Left ventricle myocardium superior (tissue), 1 donor: ENCODE measurements at places on chromosomes 16 and 17. TPM values are rescaled to one million over a fixed set of nuclear protein-coding genes. Genes with fewer than 3 reads are reported as not detected.

- DNase-seq: no peak
These were observed 18.7 kb upstream of the JPH3 start for GRCh38 chr16:87583453-87584131.

NOG gene
- 0.22 TPM for total RNA-seq

GRCh38 chr17:82603981-82604448 lies 44.2 kb downstream of the WDR45B start:
- DNase-seq: peak; percentile 66

DNA sequence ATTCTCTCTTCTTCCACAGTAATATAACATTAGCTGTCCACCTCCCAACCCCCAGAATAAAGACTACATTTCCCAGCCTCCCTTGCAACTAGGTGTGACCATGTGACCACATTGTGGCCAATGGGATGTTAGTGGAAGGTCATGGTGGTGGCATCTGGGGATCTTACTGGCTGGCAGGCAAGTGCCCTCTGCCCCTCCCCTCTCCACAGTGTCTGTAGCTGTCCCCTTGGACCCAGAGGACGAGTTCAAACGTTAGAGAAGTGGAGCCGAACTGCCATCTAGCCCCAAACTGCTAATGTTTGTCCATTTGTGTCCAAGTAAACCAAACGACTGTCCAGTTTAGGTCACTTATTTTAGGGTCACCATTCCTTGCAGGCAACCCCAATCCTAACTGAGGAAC lies 26.6 kb upstream of the KCNG4 start:
- peak; percentile 41 for DNase-seq

RPRML gene
- 0.32 TPM for total RNA-seq

ZNF594 gene
- total RNA-seq: 7.5 TPM

DNA sequence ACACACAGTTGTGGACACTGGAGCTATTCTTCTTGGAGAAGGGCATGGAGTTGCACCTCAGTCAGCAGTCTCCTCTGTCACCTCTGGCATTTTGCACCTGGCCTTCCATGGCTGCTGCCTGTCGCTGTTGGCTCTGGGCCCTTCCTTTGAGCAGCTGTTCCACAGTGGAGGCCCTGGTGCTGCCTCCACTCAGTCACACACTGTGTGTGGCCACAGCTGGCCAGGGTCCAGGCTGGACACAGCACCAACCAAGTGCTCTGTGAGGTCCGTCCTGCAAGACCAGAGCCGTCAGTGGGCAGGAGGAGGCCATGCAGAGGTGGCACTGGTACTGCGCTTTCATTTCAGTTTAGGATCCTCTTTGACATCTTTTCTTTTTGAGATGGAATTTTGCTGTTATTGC lies 21.6 kb upstream of the MED9 start:
- no peak for DNase-seq

GRCh38 chr17:48541036-48541576 lies 3.8 kb downstream of the HOXB2 start:
- DNase-seq: no peak

DNA sequence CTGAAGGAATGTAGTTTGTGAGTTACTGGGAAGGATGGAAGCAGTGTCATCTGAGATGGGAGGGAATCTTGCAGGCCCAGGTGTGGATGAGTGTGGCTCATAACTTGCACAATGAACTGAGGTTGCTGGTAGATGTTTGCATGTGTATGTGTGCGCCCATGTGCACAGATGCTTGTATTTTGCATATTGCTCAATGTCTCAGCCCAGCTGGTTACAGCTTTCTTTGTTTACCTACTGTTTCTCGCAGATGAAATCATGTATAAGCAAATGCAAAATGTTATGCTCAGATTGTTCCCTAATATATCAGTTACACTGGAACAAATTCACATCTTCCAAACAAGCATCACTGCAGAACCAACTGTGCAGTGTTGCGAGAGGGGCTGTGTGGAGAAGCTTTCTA lies 452.2 kb upstream of the EEF2KMT start:
- DNase-seq: no peak

PPP1R1B gene
- total RNA-seq: 0.55 TPM

DNA sequence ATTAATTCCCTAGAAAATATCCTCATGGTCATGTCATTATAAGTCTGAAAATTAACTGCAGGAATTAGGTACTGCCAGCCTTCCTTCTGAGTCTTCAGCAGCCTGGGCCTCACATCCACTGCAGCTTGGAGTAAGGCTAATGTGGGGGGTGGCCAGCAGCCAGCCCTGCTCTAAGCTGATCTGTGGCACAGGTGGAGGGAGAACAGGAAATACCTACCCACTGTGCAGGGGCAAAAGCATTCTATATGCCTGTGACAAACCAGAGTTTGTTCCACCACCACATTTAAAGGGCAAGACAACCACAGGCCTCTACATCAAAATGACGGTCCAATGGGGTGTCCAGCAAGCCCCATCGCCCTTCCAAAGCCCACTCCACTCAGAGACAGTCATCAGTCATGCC lies 9.4 kb downstream of the NPRL3 start:
- no peak for DNase-seq

- DNase-seq: no peak
These were observed 506.8 kb upstream of the SOX9 start for GRCh38 chr17:71613996-71614395.

CDRT15 gene
- total RNA-seq: not detected

DNA sequence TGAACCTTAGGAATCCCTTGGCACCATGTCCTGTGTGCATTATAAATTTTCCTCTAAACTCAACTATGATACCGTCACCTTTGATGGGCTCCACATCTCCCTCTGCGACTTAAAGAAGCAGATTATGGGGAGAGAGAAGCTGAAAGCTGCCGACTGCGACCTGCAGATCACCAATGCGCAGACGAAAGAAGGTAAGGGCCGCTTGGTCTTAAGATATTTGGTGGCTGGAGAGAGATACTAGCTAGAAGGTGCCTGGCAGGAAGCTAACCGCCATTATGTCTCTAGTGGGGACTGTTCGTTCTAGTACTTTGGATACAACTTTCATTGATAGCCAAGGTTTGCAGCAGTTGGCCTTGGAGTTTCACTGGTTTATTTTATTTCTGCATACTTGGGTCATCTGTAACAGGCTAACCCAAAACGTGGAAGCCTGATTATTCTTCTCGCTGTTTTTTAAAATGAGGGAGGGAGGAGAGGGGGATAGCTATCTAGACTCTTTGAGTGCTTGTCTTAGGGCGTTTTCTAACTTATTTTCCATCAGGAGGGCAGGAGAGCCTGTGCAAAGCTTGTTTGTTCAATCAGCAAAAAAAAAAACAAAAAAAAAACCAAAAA lies 1.3 kb downstream of the RBBP6 start:
- DNase-seq: no peak

NDRG4 gene
- 580 TPM for total RNA-seq

TMIGD1 gene
- not detected for total RNA-seq

- no peak for DNase-seq
These were observed 42.5 kb downstream of the PSME3IP1 start for GRCh38 chr16:57143149-57143921.

GRCh38 chr16:58324792-58325191 lies 30.0 kb upstream of the PRSS54 start:
- no peak for DNase-seq

DNA sequence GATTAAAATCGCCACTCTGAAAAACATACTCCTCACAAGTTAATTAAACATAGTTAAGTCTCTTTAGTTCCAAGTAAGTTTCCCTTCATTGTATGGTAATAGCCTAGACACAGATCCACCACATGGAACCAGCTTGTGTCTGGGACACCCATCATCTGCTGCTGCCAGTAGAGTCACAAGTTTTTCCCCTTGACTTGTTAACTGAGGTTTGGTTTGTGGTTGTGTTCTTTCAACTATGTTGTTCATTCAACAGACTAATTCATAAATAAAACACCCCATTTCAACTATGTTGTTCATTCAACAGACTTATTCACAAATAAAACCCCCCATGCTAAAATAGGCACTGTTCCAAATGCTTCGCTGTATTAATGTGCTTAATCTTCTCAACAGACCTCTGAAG lies 24.4 kb downstream of the YWHAE start:
- DNase-seq: no peak

EFCAB5 gene
- total RNA-seq: 0.35 TPM

GRCh38 chr16:66569827-66570405 lies 3.7 kb downstream of the CMTM1 start:
- DNase-seq: no peak

SLC16A11 gene
- 0.47 TPM for total RNA-seq
